Colonic mucosa (tissue), 4 donors: ENCODE measurements at places on chromosomes 2 and 18. TPM values are rescaled to one million over a fixed set of nuclear protein-coding genes. Genes with fewer than 3 reads are reported as not detected.
A peak's percentile ranks its signal among the peaks of the same experiment; 100 is the strongest.

DNA sequence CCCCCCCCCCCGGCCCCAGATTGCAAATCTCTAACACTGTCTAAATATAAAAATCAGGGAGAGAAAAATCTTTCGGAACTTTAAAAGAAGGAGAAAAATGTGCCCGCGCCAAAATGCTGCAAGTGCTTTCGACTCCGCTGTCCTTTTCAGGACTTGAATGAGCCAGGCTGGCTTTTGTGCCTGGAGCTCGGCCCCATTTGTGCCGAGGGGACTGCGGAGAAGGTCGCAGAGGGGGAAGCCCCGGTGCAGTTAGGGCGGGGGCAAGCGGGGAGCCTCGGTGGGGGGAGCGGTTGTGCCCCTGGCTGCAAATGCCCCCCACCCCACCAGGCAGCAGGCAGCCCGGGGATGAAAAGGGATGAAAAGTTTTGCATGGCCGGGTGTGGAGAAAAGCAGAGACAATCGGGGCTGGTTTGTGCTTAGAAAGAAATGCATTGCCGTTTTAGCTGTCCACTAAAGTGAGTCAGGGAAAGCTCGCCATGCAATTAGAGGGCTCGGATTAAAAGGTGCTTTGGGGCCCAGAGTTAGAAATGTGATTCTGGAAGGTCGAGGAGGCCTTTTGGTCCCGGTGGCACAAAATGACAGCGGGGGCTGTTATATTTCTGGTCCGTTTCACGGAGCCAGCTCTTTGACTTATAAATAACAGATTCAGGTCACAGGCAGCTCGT lies 1.6 kb downstream of the INHBB start:
- no peak for DNase-seq

- DNase-seq, result no peak
Observed at GRCh38 chr2:96698221-96698861, 41.5 kb downstream of the LMAN2L start.

GRCh38 chr18:11909591-11910026 lies 1.5 kb upstream of the MPPE1 start:
- DNase-seq, result peak; percentile 21

- DNase-seq, result no peak
Observed at GRCh38 chr2:163556511-163556910, 179.3 kb downstream of the FIGN start.

DNA sequence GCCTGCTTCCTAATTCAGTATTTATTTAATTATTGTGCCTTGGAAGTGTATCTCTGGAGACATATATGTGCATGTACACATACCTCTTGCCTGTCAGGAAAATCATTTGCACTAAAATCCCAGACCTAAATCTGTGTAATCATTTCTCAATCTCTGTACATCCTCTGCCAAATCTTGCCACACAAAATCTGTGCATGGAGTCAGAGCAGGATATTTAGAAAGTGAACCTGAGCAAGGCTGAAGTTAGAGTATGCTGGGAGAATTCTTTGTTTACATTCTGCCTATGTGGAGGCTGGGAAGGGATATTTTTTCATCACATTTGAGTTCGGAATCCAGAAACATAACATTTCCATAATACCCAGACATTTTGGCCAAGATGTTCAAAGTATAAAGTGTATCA lies 9.3 kb downstream of the XRCC5 start:
- DNase-seq, result no peak

GRCh38 chr2:208792766-208793165 lies 386.2 kb downstream of the PTH2R start:
- DNase-seq, result no peak

GRCh38 chr2:127884436-127884835 lies 1.3 kb downstream of the AMMECR1L start:
- DNase-seq, result no peak

GRCh38 chr2:189954989-189955388 lies 107.5 kb downstream of the MSTN start:
- no peak for DNase-seq

DNA sequence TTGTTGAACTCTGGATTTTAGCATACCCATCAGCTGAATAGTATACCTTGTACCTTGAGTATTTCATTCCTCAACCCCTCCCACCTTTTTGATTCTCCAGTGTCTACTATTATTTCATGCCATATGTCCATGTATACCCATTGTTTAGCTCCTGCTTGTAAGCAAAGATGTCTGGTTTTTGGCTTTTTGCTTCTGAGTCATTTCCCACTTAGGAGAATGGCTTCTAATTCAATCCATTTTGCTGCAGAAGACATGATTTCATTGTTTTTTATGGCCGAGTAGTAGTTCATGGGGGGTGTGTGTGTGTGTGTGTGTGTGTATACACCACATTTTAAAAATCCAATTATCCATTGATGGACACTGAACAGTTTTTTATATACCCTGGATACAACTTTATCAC lies 24.3 kb upstream of the MOCOS start:
- DNase-seq, result no peak

- DNase-seq, result no peak
Observed at GRCh38 chr2:187271825-187272224, 176.2 kb downstream of the CALCRL start.

GRCh38 chr2:192669505-192670091 lies 474.9 kb upstream of the TMEFF2 start:
- DNase-seq, result no peak

GRCh38 chr18:77052983-77053309 lies 79.6 kb downstream of the MBP start:
- DNase-seq, result no peak

DNA sequence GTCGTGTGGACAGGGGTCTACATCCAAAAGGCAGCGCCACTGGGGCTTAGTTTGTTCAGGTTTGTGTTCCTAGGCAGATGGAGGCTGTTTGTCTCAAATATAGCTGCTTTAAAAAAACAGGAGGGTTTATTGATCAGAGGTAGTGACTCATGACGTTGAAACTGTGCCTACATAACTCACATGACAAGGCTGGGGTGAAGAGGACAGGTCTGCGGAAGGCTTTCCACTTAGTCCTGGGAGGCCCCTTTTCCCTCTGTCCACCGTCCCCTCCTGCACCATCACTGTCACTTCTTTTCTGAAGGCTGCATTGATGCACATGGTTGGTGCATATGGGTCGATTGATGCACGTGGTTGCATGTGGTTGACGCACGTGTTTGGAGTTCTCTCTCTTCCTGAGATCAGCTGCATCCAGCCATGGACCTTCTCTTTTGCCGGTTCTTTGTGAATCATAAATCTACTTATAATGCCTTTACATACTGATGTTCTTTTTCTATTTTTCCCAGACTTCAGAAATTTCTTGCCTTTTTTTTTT lies 10.9 kb downstream of the SH3RF3 start:
- DNase-seq, result no peak

- no peak for DNase-seq
Observed at GRCh38 chr2:176979981-176980710, 232.4 kb upstream of the HNRNPA3 start.

DNA sequence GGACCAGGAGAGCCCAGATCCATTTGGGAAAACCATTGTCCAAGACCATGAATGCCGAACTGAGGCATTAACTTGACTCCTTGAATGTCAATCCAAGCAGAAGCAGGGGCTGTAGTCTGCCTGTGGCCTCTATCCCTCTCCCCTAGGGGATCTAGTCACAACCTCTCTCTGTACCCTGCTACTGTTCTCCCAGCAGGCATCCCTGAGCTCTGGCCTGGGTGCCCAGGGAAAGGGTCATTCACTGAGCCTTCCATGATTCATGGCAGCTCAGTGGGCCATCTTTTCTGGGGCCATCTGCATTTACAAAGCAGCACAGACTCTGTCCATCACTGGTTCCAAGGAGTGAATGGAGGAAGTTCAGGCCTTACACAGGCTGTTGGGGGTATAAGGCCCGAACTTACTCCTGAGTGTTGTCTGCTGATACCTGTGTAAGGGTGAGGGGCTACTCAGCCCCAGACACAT lies 151.8 kb downstream of the ZFP36L2 start:
- no peak for DNase-seq

GRCh38 chr18:70365361-70365760 lies 76.5 kb downstream of the SOCS6 start:
- no peak for DNase-seq

DNA sequence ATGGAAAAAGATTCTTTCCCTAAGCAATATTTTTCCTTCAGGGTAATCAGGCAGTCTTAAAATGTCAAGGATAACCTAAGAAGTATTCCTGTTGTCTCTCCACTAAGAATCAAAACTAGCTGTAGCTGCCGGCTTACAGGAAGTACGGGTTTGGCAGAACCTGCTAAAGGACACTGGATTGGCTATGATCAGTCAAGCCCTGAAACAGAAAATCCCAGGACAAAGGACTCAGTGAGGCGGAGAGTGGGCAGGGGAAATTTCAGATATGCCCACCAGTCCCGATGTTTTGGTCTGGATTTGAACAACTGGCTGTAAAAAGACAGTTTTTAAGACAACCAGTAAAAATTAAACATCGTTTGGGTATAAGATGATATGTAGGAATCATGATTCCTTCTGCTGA lies 155.7 kb downstream of the HDAC4 start:
- no peak for DNase-seq

- DNase-seq, result no peak
Observed at GRCh38 chr2:184322615-184323014, 275.7 kb upstream of the ZNF804A start.

DNA sequence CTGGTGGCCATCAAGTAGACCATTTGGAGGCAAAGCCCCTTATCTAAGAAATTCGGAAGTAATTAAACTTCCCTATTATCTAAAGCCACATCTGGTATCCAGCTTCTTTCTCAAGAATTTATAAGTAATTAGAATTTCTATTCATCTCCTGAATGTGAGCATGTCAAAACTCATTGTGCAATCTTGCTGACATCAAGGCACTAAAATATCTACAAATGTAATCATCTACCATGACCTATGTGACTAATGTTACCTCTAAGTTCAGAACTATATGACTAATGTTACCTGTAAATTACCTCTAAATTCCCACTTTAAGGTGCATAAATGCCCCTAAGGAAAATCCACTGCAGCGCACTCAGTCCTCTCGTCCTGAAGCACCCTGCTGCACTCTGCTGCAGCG lies 773.0 kb downstream of the CPS1 start:
- no peak for DNase-seq

- no peak for DNase-seq
Observed at GRCh38 chr2:184215745-184216144, 382.6 kb upstream of the ZNF804A start.

DNA sequence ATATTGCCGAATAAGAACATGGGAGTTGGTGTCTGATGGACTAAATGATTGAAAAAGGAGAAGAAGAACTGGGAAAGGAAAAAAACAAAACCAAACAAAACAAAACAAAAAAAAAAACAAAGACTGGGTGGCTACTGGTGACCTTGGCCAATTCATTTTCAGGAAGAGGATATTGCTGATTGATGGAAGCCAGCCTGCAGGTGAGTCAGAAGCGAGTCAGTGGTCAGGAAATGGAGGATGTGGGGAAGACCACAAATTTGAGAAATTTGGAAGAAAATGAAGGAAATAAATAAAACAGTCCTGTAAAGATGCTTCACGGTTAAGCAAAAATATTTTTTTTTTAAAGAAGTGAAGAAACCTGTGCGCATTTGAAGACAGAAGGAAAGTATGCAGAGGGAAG lies 296.9 kb downstream of the ZNF521 start:
- no peak for DNase-seq

GRCh38 chr2:166410828-166411472 lies 35.2 kb upstream of the SCN9A start:
- DNase-seq, result no peak

DNA sequence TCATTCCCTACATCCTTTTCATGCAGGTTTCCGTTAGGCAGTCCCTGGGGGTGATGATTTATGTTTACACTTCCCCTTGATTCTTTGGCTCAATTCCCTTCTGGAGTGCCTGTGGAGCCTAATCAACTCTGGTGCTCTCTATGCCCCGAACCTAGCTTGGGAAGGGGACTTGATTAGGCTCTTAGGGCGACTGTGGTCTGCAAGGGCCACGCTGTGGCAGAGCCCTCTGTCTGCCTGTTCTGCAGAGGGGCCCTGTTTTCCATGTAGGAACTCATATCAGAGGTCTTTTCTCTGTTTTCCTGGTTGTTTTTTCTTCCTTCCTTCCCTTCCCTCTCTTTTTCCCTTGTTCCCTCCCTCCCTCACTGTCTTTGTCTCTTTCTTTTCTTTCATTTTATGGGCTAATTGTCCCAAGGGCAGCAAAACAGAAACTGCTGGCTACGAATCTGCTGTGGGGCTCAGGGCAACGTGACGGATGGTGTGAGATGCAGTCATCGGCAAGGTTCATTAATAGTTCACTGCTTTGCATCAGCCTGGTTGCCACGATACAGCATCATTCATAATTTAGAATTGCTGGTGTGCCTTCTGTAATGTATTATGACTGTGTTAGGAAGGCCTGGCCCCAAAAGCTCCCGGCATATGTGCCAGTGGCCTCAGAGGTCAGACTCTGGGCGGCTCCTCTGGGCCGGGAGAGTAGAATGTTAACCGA lies 134.5 kb downstream of the NAPG start:
- DNase-seq, result no peak

DNA sequence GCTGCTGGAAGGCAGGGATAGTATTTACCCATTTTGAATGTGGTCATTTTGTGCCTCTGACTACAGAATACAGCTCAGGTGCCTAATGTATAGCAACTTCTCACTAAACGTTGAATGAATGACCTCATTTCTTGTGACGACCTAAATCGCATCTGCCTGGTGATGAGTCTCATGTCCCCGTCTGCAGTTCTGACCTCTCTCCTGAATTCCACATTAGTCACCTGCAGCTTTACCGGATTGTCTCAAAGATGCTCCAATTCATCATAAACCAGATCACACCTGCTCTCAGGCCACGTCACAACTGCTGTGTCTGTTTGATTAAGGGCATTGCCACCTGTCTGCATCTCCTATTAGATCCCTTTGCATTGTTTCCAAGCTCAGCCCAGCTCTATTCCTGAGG lies 133.6 kb upstream of the MYT1L start:
- no peak for DNase-seq

DNA sequence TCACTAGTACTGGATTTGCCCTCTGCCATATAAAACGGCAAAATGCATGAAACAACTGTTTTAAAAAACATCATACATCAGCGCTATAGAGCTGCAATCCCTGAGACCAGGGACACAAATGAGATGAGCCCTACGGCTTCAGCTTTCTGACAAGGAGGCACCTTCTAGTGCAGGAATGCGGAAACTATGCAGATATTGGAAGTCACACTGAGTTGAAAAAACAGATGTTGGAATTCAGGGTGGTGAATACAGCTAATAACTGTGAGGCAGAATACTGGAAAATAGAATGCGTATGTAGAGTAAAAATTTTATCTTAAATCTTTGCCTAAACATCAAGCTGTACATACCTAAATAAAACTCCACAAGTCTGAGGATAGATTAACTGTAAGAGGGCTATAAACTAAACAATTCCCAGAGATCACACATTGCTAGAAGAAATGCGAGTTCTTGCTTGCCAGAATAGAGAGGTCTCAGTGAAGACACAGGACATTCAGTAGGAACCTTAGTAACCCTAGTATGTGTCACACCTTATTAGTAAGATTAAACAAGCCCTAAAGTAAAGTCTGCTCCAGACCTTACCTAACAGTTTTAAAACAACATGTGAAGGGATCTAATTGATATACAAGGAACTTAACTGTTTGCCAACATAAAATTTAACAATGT lies 541.4 kb upstream of the DDX18 start:
- no peak for DNase-seq

GRCh38 chr18:28999726-29000125 lies 822.8 kb upstream of the CDH2 start:
- no peak for DNase-seq

The SULT1C4 gene
- total RNA-seq, result 0.59 TPM

The CCDC138 gene
- total RNA-seq, result 2.9 TPM

The EVX2 gene
- not detected for total RNA-seq

The ELOA2 gene
- not detected for total RNA-seq

The CHRND gene
- not detected for total RNA-seq

The ACTG2 gene
- total RNA-seq, result 1,198 TPM

The GMPPA gene
- 86.1 TPM for total RNA-seq

The ELP2 gene
- total RNA-seq, result 51.6 TPM

The REG1B gene
- total RNA-seq, result not detected

The KIF1A gene
- total RNA-seq, result 4.3 TPM

The UGT1A1 gene
- 1.9 TPM for total RNA-seq
